Dermis blood vessel endothelial cell (primary cell): ENCODE measurements at places on chromosomes 3 and 15. TPM values are rescaled to one million over a fixed set of nuclear protein-coding genes. Genes with fewer than 3 reads are reported as not detected.

The CELSR3 gene
- total RNA-seq: 0.17 and 0.47 TPM in 2 replicates

The GOLGA6L22 gene
- not detected in 2 replicates for total RNA-seq

The FBXO40 gene
- total RNA-seq: not detected in 2 replicates

The ALG3 gene
- total RNA-seq: 36.8 and 40.6 TPM in 2 replicates

The IQSEC1 gene
- 63.1 and 83.7 TPM in 2 replicates for total RNA-seq

The RPN1 gene
- total RNA-seq: 458 and 572 TPM in 2 replicates

The EOGT gene
- total RNA-seq: 56.6 and 70.1 TPM in 2 replicates

The LRRC15 gene
- total RNA-seq: 0.28 and 0.51 TPM in 2 replicates

The DOCK3 gene
- under 0.01 TPM in 1 of 2 replicates, not detected in the other for total RNA-seq

The NOX5 gene
- under 0.01 TPM in 1 of 2 replicates, not detected in the other for total RNA-seq

The CSTA gene
- not detected in 2 replicates for total RNA-seq
